HS-5 (cell line): ENCODE measurements at places on chromosomes 11 and 22.
A peak's percentile ranks its signal among the peaks of the same experiment; 100 is the strongest.

GRCh38 chr11:8055091-8055835 lies 25.7 kb upstream of the TUB start:
- no peak for DNase-seq

- DNase-seq, result peak; percentile 25
These were observed 138.9 kb downstream of the LUZP2 start for GRCh38 chr11:24635588-24636290.

- no peak for DNase-seq
These were observed 18.1 kb upstream of the RDX start for GRCh38 chr11:110314366-110315095.

DNA sequence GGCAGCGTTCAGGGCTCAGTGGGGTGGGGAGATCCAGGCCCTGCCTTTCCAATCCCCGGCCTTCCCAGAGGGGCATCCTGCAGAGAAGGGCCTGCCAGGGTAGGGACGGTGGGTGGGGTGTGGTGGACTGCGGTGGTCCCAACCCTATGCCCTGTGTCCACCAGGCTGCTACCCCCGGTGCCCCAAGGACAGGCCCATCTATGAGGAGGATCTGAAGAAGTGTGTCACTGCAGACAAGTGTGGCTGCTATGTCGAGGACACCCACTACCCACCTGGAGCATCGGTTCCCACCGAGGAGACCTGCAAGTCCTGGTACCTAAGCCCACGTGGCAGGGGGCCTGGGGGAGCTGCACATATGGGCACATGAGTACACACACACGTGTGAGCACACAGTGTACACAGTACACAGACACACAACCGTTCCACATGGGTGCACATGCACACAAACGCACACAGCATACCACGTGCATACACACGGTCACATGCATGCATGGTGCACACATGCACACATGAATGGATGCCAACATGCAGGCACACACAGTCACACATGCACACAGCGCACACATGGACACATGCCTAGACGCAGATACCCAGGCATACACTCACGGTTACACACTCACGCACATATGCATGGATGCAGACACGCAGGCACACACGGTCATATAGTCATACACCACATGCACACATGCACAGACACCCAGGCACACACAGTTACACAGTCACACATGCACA lies 16.1 kb downstream of the MUC2 start:
- DNase-seq, result no peak

DNA sequence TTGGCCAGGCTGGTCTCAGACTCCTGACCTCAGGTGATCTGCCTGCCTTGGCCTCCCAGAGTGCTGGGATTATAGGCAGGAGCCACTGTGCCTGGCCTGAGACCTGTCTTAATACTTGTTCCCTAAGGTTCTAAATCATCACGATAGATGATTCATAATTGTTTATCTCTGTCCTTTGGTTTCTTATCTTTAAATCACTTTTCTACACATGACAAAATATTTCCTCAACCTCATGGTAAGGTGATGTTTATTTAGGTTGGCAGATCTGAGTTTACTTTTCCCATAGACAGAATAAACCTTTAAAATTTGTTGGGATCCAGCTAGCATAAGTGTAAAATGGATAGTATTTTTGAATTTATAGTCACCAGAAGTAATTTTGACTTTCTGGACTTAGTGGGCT lies 3.5 kb downstream of the PSMD13 start:
- DNase-seq, result no peak

DNA sequence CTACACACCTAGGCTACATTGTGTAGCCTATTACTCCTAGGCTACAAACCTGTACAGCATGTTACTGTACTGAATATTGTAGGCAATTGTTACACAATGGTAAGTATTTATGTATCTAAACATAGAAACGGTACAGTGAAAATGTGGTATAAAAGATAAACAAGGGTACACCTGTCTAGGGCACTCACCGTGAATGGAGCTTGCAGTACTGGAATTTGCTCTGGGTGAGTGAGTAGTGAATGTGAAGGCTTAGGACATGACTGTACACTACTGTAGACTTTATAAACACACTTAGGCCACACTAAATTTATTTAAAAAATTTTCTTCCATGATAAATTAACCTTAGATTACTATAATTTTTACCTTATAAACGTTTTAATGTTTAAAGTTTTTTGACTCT lies 171.7 kb upstream of the NCAM1 start:
- no peak for DNase-seq

GRCh38 chr11:1224111-1224490 lies 1.2 kb downstream of the MUC5B start:
- DNase-seq, result no peak

DNA sequence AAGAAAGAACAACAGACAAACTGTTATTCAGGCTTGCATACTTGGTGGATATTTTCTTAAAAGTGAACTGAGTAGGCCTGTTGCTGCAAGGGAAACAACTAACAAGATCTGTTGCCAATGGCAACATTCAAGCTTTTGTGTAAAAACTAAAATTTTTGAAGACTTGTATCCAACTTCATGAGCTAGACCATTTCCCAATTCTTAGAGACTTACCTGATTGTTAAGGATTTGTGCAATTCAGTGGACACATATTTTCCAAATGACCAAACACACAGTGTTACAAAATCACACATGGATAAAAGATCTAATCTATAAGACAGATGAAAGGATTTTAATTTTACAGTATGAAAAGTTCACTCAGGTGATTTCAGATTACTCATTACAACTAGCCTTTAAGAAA lies 564.1 kb downstream of the CNTN5 start:
- DNase-seq, result no peak

- DNase-seq, result no peak
These were observed 2.4 kb downstream of the ASPHD2 start for GRCh38 chr22:26431261-26431995.

GRCh38 chr11:94586546-94586945 lies 19.4 kb downstream of the PIWIL4 start:
- DNase-seq, result no peak

DNA sequence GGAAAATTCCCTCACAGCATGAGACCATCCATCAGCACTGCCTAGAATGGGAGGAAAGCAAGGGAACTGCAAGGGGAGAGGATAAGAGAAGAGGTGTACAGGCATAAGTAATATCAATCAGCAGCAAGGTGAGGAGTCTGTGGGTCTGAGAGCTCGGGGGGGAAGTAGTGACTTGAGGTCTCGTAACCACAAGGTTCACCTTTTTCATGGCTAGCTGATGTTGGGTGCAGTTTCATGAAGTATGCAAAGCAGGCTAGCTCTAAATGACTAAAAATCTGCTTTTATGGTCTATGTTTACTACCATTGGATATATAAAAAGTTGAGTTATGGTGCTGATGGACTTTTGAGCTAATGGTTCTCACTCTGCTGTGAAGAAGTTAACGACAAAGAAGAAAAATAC lies 35.8 kb downstream of the OR4C6 start:
- no peak for DNase-seq

GRCh38 chr22:37991731-37992442 lies 7.5 kb upstream of the SOX10 start:
- no peak for DNase-seq

DNA sequence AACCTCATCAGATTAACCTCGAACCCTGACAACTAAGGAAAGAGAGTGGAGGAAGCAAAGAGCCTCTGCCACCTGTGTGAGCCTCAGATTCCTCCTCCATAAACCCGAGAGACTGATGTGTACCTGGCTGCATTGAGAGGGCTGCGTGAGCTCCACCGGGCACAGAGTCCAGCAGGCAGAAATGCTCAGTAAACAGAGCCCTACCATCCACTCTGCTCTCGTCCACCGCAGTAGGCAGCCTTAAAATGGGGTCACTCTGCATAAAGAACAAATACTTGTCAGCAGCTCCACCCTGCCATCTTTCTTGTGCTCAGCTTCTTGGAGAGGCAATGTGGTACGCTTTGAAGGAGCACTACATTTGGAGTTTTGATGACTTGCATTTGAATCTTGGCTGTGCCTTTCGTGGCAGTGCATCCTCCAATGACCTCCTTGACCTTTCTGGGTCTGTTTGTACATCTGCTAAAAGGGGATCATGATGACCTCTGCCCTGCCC lies 43.0 kb upstream of the CD5 start:
- no peak for DNase-seq

- no peak for DNase-seq
These were observed at the start of gene TUB for GRCh38 chr11:8080674-8081590. TUB (plus strand) TSS chr11:8081211; CDS start chr11:8081511, 300 bp downstream.

DNA sequence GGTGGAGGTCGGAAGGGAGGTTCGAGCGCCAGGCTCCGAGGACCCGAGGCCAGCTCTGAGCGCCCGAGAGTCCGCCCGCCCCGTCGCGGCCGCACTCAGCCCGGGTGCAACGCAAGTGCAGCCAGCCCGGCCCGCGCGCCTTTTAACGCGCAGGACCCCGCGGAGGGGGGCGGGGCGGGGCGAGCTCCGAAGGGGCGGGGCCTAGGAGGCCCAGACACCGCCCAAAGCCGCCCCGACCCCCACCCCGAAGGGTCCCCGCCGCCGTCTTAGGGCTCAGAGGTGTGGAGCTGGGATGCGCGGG lies at the start of gene PHOX2A:
Gene PHOX2A, minus strand, starts transcription at position 117 of the 301 bp plus-strand sequence. CDS start 172 bp downstream, outside the sequence.
- DNase-seq, result no peak

DNA sequence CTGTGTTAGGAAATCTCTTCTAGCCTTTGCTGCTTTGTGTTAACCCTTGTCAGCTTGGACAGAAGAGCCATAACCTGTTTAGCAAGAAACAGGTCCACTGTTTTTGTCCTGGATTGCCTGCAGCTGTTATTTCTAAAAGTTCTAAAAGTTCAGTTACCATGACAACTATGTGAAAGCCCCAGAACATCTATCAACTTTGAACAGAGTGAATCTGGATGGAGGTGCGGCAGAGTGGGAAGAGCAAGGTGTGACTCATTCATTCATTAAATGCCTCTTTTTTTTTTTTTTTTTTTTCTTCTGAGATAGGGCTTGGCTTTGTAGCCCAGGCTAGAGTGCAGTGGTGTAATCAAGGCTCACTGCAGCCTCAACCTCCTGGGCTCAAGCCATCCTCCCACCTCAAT lies 50.5 kb downstream of the RBX1 start:
- no peak for DNase-seq

GRCh38 chr11:41031551-41032060 lies 427.8 kb downstream of the LRRC4C start:
- no peak for DNase-seq

DNA sequence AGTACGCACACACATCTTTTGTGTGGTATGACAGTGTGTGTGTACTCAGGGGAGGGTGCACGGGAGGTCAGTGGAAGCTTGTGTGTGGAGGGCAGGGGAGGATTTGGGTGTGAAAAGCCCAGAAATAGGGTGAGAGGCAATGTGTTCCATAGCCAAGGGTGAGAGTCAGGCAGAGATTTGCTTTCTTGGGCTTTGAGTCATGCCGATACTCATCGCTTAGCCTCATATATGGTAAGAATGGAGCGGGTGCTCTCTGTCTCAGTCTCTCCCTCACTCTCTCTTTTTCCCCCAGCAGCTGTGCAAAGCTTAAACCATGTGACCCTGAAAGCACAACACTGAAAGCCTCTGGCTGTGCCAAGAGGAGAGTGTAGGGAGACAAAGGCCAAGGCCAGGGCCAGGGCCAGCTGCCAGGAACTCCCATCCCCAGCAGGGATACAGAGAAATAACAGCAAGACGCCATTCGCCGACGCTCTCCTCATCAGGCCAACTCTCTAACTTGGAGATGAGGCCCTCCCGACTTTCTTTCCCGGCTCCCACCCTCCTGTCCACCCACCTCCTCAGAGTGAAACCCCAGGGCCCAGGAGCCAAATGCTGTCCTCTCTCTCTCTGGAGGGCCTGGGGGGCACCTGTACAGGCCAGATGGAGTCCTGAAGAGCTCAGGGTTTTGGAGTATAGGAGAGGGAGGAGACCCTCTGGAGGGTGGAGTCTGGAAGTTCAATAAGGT lies 20.3 kb upstream of the MICAL3 start:
- DNase-seq, result no peak

DNA sequence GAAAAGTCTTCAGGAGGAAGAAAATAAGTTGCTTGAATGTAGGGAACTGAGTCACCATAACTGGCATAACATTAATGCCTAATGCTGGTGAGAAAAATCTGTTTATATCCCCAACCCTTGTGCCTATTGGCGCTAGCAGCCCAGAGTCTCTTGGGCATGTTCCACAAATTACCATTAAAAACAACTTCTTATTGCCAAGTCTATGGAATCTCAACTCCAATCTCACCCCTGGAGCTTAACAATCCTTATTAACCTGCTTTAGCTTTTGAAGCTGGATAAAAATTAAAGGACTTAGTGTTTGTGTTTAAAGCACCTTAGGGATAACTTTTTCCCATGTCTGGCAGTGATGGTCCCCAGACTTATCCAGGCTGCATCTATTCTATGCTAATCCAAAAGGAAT lies 143.0 kb downstream of the APIP start:
- no peak for DNase-seq

GRCh38 chr11:95337175-95337957 lies 106.4 kb upstream of the SESN3 start:
- DNase-seq, result no peak

DNA sequence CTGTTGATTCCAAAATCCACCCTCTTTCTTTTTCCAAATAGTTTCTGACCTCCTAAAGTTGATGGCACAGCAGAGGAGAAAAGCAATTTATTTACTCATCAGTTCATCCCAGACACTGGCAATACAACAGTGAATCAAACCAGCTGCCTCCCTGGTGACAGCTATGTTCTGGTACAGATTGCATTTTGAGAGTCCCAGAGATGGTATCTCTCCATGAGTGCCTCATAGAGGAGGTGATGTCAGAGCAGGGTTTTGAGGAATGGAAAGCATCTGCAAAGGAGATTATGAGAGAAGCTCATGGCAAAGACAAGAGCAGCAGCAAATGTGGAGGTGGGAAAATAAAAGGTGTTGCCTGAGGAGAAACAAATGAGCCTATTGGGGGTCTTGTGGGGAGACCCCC lies 377.2 kb downstream of the MN1 start:
- no peak for DNase-seq

DNA sequence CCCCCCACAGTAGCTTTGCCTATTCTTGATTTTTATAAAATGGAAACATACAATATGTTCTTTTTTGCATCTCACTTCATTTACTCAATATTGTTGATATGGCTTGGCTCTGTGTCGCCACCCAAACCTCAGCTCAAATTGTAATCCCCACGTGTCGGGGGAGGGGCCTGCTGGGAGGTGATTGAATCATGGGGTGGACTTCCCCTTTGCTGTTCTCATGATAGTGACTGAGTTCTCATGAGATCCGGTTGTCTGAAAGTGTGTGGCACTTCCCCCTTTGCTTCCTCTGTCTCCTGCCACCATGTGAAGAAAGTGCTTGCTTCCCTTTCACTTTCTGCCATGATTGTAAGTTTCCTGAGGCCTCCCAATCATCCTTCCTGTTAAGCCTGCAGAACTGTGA lies 431.3 kb downstream of the MN1 start:
- DNase-seq, result no peak
